ENCODE measurements at places on chromosomes 11 and 22.

DNA sequence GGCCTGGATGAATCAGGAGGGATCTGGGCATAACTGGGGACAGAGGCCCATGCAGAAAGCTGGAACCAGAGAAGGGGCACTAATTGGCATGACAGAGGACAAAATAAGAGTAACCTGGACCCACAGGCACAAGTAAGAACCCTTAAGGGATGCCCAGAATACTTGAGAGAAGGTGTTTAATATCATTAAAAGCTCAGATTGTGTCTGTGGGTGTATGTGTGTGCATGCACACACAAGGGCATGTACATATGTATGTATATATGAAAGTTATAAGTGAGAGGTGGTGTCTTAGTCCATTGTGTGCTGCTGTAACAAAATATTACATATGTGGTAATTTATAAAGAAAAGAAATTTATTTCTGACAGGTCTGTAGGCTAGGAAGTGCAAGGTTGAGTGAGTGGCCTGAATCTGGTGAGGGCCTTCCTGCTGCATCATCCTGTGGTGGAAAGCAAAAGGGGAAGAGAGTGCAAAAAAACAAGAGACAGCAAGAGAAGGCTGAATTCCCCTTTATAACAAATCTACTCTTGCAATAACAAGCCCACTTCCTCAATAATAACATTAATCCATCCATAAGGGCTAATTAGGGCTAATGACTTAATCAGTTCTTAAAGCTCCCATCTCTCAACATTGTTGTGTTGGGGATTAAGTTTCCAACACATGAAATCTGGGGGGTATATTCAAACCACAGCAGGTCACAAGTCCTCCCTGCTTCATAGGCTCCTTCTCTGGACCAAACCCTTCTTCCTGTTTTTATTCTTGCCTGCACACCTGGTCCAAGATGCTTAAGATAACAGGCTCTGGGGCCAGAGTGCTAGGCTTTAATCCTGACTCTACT is 68.3 kb upstream of the POU2AF2 start:
- DNase-seq, result no peak

DNA sequence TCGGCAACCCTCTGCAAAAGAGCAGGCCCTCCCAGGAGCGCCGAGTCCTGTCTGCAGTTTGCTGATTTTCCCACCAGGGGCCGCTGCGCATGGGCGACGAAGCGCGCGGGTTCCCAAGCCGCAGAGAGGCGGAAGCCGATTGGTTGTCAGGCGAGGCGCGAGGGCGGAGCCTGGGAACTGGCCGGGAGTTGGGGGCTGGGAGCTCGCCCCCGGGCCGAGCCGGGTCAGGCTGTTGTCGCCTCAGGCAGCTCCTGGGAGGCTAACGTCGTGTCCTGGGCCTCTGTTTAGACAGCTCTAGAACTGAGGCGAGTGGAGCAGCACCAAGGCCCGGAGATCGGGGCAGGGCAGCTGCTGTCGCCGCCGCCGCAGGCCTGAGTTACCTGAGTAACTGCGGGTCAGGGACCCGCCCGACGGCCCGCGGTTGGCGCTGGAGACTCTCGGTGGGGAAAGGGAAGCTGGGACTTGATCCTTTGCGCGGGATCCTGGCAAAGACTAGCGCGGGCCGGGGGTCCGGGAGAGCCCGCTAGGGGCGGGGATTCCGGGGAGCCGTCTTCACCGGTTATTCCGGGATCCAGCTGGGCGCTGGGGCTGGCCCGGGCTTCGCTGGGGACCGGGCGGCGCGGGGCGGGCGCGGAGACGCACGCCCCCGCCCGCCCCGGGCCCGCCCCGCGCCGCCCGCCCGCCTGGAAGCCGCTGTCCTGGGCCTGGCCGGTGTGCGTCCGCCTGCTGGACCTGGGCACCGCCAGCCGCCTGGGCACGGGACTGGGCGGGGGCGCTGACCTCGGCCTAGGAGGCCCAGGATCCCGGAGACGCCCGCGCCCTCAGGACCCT is at the start of gene STIM1:
STIM1 (plus strand) TSS at position 688 of the 831 bp plus-strand sequence. CDS start 607 bp downstream, outside the sequence.
- DNase-seq, result peak; percentile 51

- no peak for DNase-seq
These were observed 3.3 kb downstream of the IL18BP start for GRCh38 chr11:72001834-72002591.

DNA sequence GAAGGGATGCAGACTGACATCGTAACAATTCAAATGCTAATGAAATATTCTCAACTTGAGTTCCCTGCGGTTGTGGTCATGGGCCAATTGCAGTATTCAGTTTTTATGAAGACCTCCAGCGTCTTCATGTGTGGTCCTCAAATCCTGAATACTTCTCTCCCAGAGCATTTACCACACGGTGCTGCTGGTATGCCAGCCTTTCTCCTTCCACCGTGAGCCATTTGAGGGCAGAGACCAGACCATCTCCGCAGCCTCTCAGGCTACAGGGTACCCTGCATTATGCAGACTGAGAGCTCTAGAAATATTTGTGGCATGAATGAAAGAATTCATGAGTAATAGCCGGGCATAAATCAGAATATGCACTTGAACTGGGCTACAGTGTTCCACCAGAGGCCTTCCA is 289.7 kb downstream of the ST3GAL4 start:
- no peak for DNase-seq

DNA sequence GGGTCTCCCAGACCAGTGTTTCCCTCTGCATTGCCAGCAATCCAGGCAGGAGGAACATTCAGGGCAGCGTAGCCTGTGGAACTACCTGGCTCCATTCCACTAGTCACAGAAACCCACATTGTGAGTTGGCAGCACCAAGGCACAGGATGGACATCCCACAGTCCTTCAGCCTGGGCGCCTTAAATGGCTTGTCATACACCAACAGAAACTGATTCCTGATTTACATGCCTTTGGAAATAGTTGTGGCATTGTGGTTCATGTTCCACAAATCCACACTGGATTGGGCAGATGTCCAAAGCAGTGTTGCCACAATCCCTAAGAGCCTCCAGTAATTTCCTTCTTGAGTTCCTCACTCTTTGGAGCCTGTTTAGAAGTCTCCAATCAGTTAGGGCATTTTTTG is 225.6 kb downstream of the BLID start:
- no peak for DNase-seq

DNA sequence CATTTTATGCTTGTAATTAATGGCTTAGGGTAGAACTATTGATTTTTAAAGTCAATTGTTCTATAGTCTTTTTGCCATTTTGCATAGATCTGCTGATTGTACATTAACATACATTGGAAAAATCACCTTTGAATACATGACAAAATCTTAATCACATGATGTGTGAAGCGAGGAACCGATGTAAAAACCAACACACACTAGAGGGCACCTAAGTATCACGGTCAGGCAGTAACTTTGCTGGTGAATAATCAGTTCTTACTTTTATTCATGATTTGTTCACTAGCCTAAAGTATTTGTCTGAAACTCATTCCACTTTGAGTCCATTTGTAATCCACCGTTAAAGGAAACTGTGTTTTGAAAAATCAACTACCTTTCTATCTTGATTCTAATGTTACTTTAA is 28.2 kb downstream of the JHY start:
- no peak for DNase-seq

GRCh38 chr22:47119181-47119580 is 356.7 kb downstream of the TBC1D22A start:
- DNase-seq, result no peak

- peak; percentile 12 for DNase-seq
These were observed 51.1 kb upstream of the LMO2 start for GRCh38 chr11:33942954-33943353.

DNA sequence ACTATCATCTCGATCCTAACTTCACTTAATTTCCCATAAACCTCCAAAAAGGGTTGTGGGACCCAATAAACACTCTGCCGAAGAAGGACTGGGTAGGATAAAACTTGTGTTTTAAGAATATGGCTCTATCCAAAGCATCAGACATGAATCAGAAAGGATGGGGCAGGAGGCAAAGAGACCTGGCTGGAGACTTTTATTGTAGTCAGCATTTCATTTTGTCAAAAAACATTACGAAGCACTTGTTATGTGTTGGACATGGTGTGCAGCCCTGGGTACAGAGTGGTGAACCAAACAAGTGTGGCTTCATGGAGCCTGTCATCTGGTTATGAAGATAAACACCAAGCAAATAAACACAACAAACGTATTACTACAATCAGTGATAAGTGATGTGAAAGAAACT is 17.3 kb downstream of the IL10RA start:
- DNase-seq, result no peak

DNA sequence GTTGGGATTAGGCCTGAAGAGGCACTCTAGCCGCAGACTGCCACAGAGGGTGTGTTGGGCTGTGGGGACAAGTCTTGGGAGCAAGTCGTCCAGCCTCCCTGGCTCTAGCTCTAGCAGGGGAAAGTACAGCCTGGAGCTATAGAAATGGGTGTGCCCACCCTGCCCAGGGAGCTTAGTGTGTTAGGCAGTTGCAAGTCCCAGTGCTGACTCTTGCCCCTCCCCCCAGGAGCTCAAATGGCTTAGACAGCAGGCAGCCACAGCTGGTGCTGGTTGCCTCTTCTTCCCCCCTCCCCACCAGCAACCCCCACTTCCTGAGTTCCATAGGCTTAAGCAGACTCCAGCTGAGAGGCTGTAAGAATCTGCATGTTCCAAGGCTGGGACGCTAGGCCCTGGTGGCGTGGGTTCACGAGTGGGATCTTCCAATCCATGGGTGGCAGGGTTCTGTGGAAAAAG is 61.2 kb downstream of the GUCY1A2 start:
- DNase-seq, result no peak

Measured in BJ (cell line).